ENCODE measurements at places on chromosomes 7 and 10.

DNA sequence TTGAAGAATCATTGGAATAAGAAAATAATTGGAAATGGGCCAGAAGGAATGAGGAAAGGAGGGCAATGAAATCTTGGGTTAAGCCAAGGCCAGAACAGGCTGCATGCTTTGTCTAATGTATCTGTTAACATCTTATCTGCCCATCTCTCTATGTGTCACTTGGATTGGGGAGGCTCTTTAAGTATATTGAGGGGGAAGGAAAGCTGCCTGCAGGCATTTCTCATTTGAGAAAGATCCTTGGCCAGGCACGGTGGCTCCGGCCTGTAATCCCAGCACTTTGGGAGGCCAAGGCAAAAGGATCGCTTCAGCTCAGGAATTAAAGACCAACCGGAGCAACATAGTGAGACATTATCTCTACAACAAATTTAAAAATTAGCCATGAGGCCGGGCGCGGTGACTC is 14.3 kb downstream of the PCBD1 start:
- DNase-seq: no peak

DNA sequence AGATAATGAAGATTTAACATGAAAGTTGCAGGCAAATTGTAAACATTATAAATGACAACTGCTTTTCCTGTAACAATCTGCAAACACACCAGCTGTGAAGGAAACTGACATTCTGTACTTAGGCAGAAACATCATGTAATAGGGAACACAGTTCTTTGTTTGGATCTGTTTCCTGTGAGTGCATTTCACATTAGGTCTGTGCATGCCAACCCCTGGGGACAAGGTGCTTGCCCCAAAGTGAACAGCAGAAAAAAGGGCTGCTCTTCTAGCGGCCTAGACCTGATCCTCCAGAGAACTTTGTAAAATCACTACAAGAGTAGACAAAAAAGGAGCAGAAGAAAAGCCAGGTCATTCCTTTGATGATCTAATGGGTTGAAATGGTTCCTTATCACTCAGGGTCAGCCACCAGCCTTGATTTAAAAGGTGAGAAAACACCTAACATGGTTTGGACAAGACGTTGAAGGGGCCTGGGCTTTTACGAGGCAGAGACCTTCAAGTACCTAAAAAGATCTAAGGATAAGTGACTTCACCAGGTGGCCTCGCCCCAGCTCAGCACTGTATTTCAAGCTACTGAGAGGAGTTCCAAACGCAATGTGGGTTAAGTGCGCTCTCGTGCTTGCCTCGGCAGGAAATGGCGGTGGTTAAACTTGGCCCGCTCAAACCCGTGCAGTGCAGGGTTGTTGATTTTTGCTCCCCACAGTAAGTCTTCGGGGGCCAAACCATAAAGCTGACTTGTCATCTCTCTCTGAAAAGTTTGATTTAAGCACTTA is 249.7 kb downstream of the CREB5 start:
- DNase-seq: no peak

- no peak for DNase-seq
These were observed 25.3 kb upstream of the C10orf95 start for GRCh38 chr10:102476466-102477141.

- DNase-seq: no peak
These were observed 161.9 kb downstream of the GRK5 start for GRCh38 chr10:119368991-119369869.

- DNase-seq: no peak
These were observed 36.5 kb downstream of the CAMK2B start for GRCh38 chr7:44288811-44289340.

GRCh38 chr10:112229096-112229495 is 45.5 kb upstream of the GPAM start:
- no peak for DNase-seq

- DNase-seq: no peak
These were observed 17.2 kb downstream of the TSPAN13 start for GRCh38 chr7:16770657-16771329.

DNA sequence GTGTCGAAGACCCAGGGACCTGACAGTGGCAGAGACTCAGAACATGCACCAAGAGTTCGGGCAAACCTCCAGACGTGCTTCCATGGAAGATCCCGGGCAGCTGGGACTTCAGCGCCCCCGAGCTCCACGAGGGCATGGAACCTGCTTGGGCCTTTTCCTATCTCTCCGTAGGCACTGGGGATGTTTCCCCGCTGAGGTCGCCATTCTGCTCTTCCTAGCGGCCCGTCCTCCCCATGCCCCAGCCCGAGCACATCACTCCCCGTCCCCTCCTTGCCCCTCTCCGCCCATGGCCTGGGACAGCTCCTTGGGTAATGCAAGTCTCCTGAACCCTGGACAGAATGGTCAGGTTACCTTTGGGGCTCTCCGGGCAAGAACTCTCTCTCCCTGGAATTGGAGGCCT is 32.3 kb upstream of the SHH start:
- no peak for DNase-seq

- DNase-seq: no peak
These were observed 21.0 kb downstream of the SFMBT2 start for GRCh38 chr10:7389844-7390243.

GRCh38 chr10:77071001-77071511 is 566.6 kb downstream of the KCNMA1 start:
- DNase-seq: no peak
